ENCODE measurements at places on chromosomes 13 and 19. TPM values are rescaled to one million over a fixed set of nuclear protein-coding genes. Genes with fewer than 3 reads are reported as not detected.

GRCh38 chr19:36986601-36987000, 70.5 kb downstream of the ZNF568 start:
- no peak for DNase-seq

- no peak for DNase-seq
Measured at GRCh38 chr19:16623066-16623465, 4.9 kb downstream of the MED26 start.

DNA sequence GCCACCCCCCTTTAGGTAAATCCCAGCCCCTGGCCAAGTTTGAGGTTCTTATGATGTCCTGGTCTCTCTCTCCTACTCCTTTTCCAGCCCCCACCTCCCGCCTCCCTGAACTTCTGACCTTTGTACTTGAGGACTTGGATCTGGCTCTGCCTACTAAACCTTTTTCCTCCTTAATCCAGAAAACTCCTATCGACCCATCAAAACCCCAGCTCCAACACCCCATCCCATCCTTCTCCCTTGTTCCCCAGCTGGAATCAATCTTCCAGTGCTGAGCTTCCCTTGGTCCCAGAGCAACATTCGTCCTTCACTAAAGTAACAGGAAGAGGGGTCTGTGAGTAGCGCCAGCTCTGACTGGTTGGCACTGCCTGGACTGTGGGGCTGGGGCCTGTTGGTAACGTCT, 17.3 kb upstream of the UQCR11 start:
- no peak for DNase-seq

DNA sequence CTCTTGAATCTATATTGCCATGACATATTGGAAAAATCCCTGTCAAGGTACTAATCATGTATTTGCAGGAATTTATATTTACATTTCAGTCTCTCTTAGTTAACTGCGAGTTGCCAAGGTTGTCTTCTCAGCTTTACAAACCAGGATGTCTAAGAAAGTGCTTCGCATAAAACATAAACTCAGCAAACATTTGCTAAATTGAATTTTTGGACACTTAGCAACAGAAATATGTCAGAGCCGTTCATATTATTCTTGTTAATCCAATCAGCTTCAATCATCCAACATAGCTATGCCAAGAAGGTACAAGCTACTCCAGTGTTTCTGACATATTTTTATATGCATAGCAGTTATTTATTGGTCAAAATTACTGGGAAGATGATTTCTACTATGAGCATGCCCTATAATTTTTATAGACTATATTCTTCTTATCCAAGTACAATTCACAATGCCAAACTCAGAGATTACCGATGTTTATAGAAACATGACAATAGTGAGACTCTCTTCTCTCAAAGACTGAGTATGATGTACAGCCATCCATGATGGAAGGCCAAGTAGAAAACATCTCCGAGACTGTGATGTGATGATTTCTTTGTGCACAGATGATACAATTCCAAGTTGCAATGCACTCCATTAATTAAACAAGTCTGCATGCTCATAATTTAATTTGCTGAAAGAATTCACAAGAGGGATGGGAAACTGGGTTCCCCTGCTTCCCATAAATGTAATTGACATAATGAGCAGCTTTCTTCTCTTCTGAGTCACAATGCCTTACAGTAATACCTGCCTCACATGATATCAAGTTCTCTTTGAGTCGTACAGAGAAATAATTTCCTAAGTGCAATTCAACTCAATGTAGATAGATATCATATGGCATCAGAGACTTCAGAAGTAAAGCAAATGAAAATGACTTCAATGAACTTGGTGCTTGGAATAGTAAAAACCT, 776.3 kb downstream of the EFNB2 start:
- DNase-seq: no peak

DNA sequence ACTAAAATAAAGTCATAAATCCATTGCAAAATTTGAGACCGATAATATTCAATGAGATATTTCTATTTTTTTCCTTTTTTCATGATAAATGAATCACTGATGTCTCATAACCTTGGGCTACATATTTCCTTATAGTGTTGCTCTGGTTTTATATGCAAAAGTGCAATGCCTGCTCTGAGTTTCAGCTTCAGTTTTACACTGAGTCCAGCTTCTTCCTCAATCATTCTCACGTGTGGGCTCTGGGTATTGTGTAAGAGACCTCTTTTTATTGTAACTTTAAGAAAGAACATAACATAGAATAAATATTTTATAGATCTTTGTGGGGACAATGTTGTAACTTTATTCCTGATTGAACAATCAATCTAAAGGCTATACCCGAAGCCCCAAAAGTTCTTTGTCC, 280.2 kb upstream of the EDNRB start:
- no peak for DNase-seq

GRCh38 chr13:46195016-46195415, 13.0 kb upstream of the LCP1 start:
- no peak for DNase-seq

- no peak for DNase-seq
Measured at GRCh38 chr13:94181461-94182107, 297.9 kb downstream of the DCT start.

DNA sequence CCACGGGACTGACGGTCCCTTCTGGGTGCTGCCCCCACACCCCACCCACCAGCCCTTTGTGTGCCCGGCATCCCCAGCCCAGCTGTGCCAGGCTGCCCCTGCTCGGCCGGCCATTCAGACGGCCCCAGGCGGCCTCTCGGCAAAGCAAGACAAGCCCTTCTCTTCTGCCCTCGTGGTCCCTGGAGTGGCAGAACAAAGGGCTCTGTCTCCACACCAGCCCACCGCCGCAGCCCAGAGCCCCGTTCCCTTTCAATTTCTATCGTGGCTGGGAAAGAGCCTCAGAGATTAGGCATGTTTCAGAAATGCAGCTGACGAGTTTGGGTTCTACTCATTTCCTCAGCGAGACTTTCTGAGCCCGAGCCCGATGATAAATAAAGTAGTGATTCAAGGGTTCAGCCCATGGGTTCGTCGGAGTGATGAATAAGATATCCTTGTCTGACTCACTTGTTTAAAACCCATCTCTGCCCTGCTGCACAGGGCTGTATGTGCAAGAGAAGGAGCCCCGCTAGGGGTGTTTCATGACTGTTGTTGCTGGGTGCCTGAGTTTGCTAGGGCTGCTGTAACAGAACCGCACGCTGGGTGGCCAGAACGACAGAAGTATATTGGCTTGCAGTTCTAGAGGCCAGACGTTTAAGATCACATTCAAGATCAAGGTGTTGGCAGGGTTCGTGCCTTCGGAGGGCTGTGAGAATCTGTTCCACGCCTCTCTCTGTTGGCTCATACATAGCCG, 4.3 kb downstream of the MYO9B start:
- peak; percentile 87 for DNase-seq

- DNase-seq: no peak
Measured at GRCh38 chr19:53010494-53010893, 3.2 kb upstream of the ERVV-1 start.

DNA sequence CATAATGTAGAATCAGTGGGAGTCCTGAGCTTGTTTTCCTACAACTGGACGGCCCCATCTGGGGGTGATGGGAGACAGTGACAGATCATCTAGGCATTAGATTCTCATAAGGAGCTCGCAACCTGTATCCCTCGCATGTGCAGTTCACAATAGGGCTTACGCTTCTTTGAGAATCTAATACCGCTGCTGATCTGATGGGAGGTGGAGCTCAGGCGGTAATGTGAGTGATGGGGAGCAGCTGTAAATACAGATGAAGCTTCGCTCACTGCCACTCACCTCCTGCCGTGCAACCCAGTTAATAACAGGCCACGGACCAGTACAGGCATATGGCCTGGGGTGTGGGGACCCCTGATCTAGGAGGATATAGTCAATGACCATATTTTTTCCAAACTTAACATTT, 38.8 kb downstream of the RCBTB1 start:
- no peak for DNase-seq

DNA sequence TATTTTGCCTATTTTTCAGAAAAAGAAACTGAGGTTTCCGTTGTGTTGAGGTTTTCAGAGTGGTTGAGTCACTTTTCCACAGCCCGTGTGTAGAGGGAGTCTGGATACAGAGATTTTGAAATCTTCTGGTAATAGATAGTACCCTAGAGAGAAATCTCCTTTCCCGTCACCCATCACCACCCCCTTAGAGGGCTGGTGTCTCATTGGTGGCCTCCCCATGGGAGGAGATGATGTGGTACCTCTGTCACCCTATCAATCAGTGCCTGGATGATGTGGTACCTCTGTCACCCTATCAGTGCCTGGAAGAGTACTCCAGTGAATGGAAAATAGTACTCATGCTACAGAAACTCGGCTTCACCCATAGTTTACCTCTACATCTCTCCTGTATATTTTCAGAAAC, 42.2 kb upstream of the SERP2 start:
- no peak for DNase-seq

GRCh38 chr13:93680329-93680728, 453.7 kb downstream of the GPC6 start:
- DNase-seq: no peak

GRCh38 chr19:45423033-45423588, 606 bp downstream of the ERCC1 start:
- no peak for DNase-seq

The KIR2DL1 gene
- polyA plus RNA-seq: 0.16 TPM

The ZNF737 gene
- polyA plus RNA-seq: 23.2 TPM

The NFIC gene
- polyA plus RNA-seq: 31.3 TPM

The MADCAM1 gene
- 12.3 TPM for polyA plus RNA-seq

The ZNF66 gene
- polyA plus RNA-seq: 8.6 TPM

The LMTK3 gene
- 1.9 TPM for polyA plus RNA-seq

The SIGLEC10 gene
- 1.4 TPM for polyA plus RNA-seq

The SMAD9 gene
- 32.6 TPM for polyA plus RNA-seq

The UBE2L5 gene
- 0.70 TPM for polyA plus RNA-seq

The TMC4 gene
- polyA plus RNA-seq: 42.8 TPM
